Activated CD4-positive, alpha-beta T cell treated with anti-CD3 and anti-CD28 coated beads, Interleukin-2, amount 50 U/mL, for 48 hours (primary cell): ENCODE measurements at places on chromosomes 16 and 17.

DNA sequence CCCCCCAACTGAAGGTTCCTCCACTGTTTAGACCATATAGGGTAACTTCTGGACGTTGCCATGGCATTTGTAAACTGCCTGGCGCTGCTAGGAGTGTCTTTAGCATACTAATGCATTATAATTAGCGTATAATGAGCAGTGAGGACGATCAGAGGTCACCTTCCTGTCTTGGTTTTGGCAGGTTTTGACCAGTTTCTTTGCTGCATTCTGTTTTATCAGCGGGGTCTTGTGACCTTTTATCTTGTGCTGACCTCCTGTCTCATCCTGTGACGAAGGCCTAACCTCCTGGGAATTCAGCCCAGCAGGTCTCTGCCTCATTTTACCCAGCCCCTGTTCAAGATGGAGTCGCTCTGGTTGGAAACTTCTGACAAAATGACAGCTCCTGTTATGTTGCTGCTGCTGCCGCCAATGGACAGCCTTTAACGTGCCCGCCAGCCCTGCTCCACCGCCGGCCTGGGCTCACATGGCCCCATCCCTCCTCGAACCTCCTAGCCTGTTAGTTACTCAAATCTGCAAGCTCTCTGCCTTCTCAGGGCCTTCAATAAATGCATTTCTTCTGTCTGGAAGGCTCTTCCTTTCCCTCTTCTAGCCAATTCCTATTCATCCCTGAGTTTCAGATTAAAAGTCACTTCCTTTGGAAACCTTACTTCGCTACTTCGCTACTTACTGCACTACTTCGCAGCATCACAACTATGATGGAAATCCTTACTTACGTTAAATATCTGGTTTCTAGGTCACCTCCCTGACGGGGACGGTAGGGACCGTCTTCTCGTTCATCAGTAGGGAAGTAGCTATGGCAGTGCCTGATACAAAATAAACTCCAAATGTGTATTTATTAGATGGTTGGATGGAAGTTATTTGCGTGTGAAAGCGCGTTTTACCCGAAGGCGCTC is 640 bp upstream of the NAGLU start:
- DNase-seq = no peak

DNA sequence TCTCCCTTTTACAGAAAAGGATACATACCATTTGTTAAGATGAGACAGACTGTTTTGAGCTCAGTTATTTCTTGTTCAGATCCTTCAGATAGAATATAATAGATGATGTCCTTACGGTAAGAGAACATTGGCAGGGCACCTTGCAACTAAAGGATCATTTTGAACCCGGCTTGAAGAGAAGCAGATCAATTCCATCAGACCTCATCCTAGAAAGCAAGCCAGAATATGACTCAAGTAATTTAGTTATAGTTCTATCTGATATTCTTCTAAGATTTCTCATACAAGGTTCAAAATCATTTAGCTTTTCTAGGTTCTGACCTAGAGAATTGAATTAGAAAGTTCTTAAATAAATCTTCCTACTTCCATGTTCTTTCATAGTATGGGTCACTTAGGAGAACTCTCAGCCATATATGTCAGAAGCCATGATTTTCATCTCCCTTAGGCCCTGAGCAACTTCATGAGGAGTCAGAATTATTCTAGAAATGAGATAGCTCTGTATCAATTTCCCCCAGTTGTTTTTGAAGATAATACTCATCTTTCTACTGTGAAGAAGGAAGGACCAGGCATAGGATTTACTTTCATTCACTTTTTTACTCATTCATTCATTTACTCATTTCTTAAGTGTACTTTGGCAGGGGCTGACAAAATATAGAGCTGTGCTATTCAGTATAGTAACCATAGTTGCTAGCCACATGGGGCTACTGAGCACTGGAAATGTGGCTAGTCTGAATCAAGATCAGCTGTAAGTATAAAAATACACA is 2.5 kb upstream of the CMTM1 start:
- DNase-seq = no peak

DNA sequence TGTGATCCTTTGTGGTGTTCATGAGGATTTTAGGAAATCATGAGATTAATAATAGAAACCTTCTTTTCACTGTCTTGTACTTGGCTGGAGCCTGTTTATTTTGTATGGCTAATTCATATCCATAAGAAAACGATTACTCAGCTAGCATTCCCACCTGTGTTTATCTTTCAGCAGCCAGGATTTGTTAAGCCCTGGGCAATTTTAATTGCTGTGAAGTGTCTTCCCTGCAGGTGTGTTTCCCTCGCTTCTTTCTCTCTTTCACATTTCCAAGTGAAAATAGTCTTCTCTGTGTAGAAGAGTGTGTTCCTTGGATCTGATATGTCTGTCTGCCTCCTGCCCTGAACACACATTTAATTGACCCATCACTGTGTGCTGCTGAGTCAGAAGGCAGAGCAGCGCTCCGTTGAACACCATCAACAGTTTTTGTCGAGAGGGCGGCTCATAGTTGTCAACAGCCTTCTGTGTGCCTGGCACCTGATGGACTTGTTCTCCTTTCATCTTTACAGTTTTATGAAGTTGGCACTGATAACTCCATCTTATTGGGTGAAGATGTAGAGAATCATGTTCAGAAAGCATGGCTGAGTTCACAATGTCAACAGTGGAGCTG is 83.2 kb downstream of the SPECC1 start:
- no peak for DNase-seq

GRCh38 chr17:12094336-12094735 is 73.7 kb downstream of the MAP2K4 start:
- no peak for DNase-seq

DNA sequence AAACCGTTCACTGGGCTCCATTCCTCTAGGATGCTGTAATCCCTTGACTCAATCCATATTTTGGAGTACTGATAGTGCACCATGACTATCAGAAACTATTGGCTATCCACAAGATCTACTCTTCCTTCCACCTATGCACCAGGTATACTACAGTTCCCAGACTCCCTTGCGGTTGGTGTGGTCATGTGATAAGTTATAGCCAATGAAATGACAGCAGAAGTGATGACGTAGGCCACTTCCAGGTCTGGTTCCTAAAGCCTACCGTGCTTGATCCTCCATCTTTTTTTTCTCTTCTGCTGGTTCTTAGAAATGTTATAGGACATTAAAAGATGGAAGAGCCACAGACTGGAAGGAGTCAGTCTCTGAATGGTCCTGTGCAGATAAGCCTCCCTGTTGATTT is 278.8 kb upstream of the C16orf82 start:
- no peak for DNase-seq

DNA sequence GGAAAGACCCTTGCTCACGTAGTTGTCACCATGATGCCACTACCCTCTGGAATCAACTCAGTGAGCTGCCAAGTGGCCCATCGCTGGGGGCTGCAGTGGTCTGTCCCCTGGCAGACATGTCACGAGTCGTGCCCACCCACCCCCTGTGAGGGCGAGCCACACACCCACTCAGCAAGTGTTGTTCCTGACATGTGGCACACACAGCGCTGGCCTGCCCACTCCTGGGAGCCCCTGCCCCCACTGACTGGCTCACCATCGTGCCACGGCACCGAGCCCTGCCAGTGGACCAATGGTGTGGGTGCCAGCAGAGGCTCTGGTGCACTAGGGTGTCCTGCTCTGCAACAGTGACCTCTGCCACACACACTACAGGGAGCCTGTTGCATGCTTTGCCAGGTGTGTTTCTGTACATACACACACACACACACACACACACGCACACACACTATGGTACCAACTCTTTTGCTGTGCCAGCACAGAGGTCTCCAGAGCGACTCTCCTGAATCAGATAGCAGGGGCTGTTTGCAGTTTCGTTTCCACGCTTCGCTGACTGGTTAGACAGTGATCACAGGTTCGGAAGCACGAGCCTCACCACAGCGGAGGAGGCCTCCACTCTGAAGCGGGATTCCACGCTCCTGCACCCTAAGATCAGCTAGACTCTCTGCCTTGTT is 7.7 kb downstream of the RTN4RL1 start:
- DNase-seq = no peak

GRCh38 chr16:53034306-53034705 is 18.4 kb downstream of the CHD9NB start:
- no peak for DNase-seq

GRCh38 chr17:27551701-27552248 is 79.2 kb upstream of the LGALS9 start:
- DNase-seq = no peak

DNA sequence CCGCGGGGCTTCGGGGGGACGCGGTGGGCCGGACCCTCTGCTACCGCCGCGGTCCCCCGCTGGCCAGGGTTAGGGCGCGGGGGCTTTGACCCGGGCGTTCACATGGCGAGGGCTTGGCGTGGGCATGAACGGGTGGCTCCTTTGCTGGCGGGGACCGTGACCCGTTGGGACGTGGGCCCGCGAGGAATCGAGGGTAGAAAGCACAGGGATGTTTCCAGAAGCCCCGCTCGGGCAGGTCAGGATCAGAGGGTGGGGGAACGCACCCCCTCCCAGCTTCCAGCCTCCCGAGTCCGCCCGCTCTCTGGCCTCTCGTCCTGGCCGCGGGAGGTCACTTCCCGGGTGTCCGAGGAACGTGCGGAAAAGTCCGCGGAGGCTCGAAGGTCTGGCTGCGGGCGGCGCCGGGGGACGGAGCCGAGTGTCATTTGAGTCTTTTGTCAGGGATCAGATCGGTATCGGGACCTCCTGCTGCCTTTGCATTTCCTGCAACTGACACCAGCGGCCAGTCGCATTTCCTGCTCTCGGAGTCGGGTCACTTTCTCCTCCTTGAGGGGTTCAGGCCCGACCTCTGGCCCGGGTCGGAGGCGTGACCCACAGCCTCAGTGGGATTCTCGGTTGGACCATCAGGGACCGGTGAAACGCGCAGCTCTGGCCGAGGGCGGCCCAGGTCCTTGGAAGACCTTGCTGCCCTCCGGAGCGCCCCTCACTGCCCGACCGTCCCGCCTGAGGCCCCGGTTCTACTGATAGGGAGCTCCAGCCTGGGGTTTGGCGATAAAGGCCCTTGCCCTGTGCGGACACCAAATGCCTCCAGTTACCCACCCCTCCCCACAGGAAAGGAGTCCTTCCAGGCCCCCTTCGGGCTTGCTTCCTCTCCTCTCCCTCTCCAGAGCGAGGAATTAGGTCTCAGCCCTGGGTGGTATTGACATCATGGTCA is 702 bp upstream of the WNT3 start:
- DNase-seq = no peak

DNA sequence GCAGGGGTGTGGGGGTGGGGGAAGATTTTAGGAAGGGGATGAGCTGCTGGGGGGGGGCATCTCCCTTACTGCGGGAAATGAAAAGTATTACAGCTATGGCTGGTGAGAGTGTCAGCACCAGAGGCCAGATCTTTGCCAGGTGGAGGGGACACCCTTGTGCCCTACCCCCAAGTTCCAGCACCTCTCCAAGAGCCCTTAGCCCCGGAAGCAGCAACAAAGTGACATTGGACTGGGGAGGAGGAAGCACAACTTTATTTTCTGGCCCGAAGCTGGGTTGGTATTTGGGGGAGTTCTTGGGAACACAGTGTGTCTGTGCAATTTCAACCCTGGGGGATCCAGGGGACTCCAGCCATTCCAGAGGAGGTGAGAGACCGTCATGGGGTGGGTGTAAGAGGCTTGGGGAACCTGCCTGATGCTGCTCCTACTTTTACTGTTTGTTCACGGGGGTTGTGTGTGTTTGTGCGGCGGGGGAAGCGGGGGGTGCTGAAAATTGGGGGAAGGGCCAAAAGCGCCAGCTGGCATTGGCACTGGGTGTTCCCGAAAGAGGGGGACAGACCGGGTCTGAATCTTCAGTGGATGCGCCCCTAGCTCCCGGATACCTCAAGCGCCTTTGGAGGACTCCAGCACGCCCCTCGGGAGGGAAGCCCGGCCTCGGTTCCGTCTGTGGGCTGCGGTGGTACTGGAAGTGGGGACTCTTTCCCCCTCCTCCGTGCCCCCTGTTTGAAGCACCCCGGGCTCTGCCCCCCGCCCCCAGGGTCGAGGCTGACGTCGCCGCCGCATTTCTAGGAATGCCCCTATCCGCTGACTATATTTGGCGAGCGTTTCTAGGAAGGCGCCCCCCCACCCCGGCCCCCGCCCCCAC is 230.3 kb downstream of the MRTFB start:
- DNase-seq = no peak

DNA sequence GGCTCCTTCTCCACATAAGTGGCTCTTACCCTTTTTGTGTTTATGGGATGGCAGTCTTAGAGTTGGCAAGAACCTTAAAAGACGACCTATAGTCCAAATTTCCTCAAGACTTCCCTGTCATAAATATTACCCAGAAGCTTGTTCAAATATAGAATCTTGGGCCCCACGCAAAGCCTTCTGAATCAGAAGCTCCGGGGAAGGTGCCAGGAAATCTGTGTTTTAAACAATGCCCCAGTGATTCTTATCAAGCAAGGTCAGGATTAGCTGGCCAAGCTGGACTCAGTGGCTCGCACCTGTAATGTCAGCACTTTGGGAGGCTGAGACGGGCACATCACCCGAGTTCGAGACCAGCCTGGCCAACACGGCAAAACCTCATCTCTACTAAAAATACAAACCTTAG is 85.7 kb downstream of the TIMM22 start:
- DNase-seq = no peak

DNA sequence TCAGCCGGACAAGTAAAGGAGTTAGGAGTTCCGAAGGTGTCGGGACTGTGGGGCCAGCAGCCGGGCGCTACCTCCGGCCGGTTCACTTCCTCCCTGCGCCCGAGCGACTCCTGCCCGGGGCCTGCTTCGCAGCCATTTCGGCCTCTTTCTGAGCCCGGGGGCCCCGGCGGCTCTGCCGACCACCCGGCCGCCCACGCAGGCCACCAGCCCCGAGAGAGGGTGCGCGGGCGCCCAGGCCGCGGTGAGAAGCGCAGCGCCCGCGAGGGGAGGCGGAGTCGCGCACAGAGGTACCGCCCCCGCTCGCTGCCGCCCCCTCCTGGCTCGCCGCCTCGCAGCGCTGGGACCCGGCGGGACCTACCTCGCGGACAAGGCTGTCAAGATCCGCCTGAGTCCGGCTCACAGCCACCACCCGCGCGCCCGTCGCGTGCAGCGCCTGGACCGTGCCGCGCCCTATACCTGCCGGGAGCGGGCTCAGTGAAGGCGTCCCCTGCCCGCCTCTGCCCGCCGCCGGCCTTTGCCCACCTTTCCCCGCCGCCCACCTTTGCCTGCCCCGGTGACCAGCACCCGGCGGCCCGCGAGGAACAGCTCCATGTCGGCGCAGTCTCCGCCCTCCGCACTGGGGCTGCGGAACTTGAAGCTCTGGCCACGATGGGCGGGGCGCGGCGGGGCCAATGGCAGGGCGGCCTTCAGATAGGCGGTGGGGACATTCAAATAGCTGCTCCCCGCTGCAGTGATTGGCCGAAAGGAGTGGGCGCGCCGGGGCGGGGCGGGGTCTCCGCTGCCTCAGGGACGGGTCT is at the start of gene DCXR:
Gene DCXR (minus strand): TSS at position 606 of the 797 bp plus-strand sequence. CDS start 15 bp downstream, at position 591.
- peak; percentile 98 for DNase-seq

DNA sequence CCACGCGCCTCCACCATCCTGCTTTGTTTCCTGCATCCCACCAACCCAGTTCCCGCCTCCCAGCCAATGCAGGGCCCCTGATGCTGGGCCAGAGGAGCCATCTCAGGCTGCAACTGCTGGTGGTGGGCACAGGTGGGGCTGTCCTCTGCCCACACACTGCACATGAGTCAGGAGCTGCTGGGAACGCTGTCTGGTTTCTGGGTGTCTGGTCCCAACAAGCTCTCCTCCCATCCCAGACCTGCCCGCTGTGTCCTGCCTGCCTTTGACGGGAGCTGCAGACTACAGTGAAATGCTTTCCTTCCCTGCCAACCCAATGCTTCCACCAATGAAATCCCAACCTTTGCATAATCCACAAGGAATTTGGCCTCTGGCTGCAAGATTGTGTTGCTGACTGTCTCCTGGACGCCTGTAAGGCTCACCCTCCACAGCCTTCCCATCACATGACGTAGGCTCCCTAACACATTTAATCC is 98.9 kb downstream of the N4BP1 start:
- DNase-seq = no peak

- no peak for DNase-seq
Observed at GRCh38 chr16:66081775-66082366, 284.6 kb upstream of the CDH5 start.

- DNase-seq = no peak
Observed at GRCh38 chr16:35631261-35631945, 2172.0 kb downstream of the TP53TG3F start.
